ENCODE measurements at places on chromosomes 7 and 10.

GRCh38 chr7:38831259-38831996, 77.6 kb downstream of the VPS41 start:
- DNase-seq = no peak

DNA sequence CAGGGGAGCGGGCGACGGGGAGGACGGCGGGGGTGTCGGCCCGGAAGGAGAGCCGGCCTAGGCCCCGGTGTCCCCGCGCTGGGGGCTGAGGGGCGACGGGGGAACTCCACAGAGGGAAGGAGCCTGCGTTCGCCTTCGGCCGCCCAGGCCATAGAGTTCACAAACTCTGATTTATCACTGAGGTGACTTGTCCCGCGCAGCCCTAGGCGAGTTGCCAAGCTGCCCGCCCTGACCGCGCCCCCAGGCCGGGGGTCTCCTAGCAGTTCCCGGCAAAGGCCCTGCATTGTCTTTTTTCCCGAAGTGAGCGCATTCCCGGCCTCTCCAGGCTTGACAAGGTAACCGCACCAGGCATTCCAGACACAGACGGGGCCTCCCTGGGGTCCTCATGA, 2.9 kb upstream of the NKX6-2 start:
- DNase-seq = no peak

DNA sequence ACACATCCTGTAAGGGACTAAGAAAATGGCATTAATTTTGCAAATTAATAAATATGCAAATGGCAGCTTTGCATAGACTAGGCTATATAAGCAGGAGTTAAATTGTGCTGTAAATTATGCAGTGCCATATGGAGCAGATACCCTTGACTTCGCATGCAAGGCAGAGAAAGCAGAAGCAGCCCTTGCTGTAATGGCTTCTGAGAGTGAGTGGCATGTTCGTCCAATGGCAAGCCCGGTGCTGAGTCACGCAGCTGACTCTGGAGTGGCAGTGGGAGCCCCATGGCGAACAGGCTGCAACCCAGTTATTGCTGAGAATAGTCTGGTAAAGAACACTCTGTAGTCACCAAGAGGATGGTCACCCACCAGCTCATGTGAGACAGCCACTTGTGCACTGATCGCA, 1186.5 kb downstream of the TYW1 start:
- no peak for DNase-seq

DNA sequence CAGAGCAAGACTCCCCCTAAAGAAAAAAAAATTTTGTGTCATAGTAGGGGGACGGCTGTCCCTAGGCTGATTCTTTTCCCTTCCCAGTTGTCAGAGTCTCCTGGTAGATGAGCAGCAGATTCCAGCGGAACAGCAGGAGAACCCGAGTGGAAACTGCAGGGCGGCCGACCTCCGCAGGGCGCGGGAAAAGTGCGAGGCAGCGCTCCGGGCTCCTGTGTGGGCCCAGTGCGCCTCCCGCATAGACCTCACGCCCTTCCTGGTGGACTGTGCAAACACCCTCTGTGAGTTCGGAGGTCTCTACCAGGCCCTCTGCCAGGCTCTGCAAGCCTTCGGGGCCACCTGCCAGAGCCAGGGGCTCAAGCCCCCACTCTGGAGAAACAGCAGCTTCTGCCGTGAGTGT, 46.0 kb downstream of the ZAN start:
- DNase-seq = no peak

- DNase-seq = no peak
Observed at GRCh38 chr10:51696251-51696650, 3.1 kb downstream of the CSTF2T start.

GRCh38 chr7:156101355-156101754, 289.1 kb upstream of the SHH start:
- no peak for DNase-seq

DNA sequence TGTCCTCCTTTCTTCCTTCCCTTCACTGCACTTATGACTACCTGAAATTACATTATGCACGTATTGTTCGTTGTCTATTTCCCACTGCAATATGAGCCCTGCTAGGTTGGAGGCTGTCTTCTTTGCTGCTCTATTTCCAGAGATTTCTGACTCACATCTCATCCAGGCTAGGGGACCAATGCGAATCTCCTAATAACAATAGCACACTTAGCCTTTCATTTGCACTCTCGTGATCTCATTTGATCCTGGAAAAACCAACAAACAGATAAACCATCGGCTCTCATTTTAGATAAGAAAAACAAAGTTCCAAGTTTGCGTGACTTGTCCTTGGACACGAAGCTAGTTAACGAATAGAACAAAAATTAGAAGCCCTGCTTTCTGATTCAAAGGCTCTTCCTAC, 1.4 kb downstream of the ZNF438 start:
- DNase-seq = no peak

Data from NCI-H446 treated with DMSO at 0.1 percent for 48 hours (cell line).